ENCODE measurements at places on chromosomes 7 and 10.

GRCh38 chr10:71465551-71466252 is 69.0 kb downstream of the CDH23 start:
- H3K4me1 ChIP-seq = no peaks in the 10 kb centered on the region
- H3K27me3 ChIP-seq = no peaks in the 10 kb centered on the region
- no peak overlapping the region for H3K4me3 ChIP-seq
- H3K36me3 ChIP-seq = no peaks in the 10 kb centered on the region
- no peak for DNase-seq

DNA sequence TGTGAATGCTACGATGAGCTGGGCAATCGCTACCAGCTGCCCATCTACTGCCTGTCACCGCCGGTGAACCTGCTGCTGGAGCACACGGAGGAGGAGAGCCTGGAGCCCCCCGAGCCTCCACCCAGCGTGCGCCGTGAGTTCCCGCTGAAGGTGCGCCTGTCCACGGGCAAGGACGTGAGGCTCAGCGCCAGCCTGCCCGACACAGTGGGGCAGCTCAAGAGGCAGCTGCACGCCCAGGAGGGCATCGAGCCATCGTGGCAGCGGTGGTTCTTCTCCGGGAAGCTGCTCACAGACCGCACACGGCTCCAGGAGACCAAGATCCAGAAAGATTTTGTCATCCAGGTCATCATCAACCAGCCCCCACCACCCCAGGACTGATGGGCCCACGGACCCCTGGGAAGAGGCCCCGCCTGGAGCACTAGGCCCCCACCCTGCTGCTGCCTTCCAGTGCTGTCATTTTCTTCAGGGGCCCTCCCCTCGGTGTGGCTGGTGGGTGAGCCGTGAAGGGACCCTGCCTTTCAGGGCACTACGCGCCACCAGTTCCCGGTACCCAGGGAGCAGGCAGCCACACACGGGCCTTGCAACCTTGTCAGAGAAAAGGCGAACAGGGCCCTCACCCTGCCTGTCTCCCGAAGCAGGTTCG is 2.3 kb upstream of the ANKRD2 start:
- no peaks in the 10 kb centered on the region for H3K36me3 ChIP-seq
- no peaks in the 10 kb centered on the region for H3K4me1 ChIP-seq
- DNase-seq = no peak
- H3K27me3 ChIP-seq = no peaks in the 10 kb centered on the region
- H3K27ac ChIP-seq = no peak overlapping the region

DNA sequence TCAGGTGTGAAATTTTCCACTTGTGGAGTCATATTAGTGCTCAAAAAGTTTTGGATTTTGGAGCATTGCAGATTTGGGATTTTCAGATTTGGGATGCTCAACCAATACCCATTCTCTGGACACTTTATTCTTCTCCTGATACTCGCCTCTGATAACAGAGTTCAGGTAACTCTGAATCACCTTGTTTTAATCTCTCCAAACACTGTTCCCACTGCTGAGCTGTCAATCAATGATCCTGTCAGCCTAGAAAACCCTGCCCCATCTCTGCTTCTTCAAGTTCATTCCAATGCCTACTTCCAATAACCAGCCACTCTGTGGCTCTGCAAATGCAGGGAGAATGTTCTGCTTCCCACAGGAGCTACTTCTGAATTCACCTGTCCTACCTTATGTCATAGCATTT is 21.8 kb downstream of the SGMS1 start:
- H3K4me3 ChIP-seq = no peak overlapping the region
- DNase-seq = no peak
- H3K27ac ChIP-seq = no peak overlapping the region
- no peaks in the 10 kb centered on the region for H3K36me3 ChIP-seq

- no peaks in the 10 kb centered on the region for H3K4me1 ChIP-seq
- no peaks in the 10 kb centered on the region for H3K36me3 ChIP-seq
- no peak overlapping the region for H3K4me3 ChIP-seq
- DNase-seq = no peak
- H3K27ac ChIP-seq = no peak overlapping the region
These were observed 29.6 kb downstream of the IDE start for GRCh38 chr10:92544296-92544695.

DNA sequence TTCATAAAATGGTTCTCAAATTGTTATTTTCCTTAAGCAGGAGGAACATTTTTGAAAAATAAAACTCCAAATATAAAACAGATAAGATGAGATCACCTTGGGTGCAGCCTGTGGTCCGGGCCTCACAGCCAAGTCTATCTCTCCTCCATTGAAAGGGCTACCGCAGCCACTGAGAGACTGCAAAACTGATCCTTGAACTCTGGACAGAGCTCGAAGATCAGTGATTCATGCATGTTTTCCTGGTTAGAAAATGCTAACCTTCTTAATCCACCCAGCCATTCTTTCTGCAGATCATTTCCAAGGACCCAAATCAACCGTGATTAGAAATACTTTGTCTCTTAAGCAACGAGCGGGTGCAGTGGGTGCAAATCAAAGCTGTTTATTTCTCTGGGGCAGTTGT is 378.8 kb downstream of the PLXDC2 start:
- no peaks in the 10 kb centered on the region for H3K36me3 ChIP-seq
- H3K4me1 ChIP-seq = no peaks in the 10 kb centered on the region
- H3K27me3 ChIP-seq = no peaks in the 10 kb centered on the region
- no peak overlapping the region for H3K27ac ChIP-seq
- no peak overlapping the region for H3K4me3 ChIP-seq

- no peak overlapping the region for H3K4me3 ChIP-seq
- H3K27me3 ChIP-seq = no peaks in the 10 kb centered on the region
- no peak overlapping the region for H3K27ac ChIP-seq
- no peak for DNase-seq
These were observed 30.3 kb downstream of the ARL5B start for GRCh38 chr10:18689498-18689897.

- no peaks in the 10 kb centered on the region for H3K36me3 ChIP-seq
- no peak overlapping the region for H3K27ac ChIP-seq
- no peak for DNase-seq
- no peaks in the 10 kb centered on the region for H3K27me3 ChIP-seq
- peaks cover 3% of the 10 kb centered on the region for H3K4me1 ChIP-seq
- no peak overlapping the region for H3K4me3 ChIP-seq
These were observed 587.5 kb downstream of the GLRX3 start for GRCh38 chr10:130723704-130724103.

DNA sequence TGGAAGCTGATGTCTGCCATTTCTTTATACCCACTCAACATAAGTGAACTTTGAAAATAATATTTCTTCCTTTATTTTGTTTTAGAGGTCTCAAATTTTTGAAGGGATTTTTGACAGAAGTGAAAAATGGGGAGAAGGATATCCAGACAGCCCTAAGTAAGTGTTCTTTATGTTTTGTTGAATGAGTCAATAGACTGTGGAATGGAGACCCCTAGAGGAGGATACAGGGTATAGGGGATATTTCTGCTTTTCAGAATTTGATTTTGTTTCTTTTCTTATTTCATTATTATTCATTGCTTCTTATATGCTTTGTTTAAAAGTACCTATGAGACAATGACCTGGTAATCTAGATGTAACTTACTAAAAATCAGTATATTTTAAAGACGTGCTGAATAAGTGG is 34.4 kb downstream of the PLEKHA8 start:
- no peaks in the 10 kb centered on the region for H3K36me3 ChIP-seq
- H3K4me1 ChIP-seq = peaks cover 2% of the 10 kb centered on the region
- no peak overlapping the region for H3K4me3 ChIP-seq
- DNase-seq = no peak
- no peaks in the 10 kb centered on the region for H3K27me3 ChIP-seq
- H3K27ac ChIP-seq = no peak overlapping the region

DNA sequence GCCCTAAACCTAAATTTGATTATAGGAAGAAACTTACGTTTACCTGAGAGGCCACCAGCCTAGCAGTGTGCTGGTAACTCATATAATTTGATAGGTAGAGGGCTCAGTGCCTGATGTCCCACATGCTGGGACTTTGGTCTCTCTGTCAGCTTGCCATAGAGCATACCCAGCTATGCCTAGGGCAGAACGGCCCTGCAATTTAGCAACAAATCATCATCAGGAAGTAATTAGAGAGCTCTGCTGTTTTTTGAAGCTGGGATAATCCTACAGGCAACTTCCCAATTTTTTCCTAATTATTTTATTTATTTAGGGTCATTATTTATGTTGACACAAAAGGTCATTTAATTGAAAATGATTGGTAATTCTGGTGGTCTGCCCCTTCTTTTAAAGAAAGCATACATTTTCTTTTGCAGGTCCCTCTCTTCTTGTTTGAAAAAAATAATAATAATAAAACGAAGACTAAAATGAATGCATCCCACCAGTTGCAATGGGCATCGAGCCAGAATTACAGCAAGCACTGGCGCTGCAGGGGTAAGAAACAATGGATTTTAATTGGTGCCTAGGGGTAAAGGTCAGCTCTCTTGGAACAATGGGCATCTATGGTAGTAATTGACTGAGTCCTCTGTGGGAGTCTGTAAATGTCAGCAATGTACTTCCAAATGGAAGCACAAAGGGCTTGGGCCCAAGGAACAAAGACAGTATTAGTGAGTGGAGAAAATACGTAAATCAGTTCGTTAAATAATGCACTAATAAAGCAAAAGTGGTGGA is 348.0 kb downstream of the SORCS1 start:
- H3K27me3 ChIP-seq = no peaks in the 10 kb centered on the region
- H3K4me1 ChIP-seq = no peaks in the 10 kb centered on the region
- DNase-seq = no peak

DNA sequence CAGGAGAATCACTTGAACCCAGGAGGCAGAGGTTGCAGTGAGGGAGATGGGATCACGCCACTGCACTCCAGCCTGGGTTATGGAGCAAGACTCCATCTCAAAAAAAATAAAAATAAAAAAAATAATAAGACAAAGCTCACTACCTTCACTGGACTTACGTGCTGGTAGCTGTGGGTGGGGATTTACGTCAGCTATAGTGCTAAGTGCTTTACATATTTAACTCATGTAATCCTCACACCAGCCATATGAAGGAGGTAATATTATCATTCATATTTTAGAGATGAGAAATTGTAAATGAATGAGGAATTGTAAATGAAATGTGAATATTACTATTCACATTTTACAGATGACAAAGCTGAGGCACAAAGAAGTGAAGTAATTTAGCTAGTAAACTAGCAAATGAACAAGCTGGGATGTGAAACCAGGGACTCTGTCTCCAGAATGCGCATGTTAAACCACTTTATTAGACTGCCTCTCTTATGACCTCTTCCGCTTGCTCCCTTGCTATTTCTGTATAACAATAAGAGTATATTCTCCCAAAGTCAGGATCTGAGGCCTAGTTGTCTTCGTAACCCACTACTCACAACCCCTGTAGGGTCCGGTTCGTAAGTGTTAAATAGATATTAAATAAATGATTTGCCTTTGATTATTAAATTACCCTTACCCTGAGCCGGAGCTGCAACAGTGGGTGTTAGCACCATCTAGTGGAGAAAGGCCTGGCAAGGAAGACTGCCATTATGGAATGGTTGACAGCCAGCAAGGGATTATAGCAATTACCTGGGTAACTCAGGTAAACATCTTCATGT is 70.2 kb downstream of the HTR7 start:
- no peaks in the 10 kb centered on the region for H3K4me1 ChIP-seq
- no peaks in the 10 kb centered on the region for H3K36me3 ChIP-seq
- DNase-seq = no peak
- H3K27ac ChIP-seq = no peak overlapping the region

DNA sequence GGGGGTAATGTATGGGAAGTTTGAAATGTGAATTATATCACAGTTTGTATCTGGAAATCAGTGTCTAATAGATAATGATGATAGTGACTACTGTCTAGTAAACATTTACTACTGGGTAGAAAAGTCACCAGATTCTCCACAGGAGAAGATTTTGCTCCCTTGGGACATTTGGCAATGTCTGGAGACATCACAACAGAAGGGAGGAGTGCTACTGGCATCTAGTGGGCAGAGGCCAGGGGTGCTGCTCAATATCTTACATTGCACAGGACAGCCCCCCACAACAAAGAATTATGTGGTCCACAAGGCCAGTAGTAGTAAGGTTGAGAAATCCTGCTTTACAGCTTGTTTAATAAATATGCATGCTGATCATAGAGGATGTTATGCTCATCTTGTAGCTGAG is 92.3 kb upstream of the PRPS1L1 start:
- no peak overlapping the region for H3K4me3 ChIP-seq
- no peak overlapping the region for H3K27ac ChIP-seq
- no peak for DNase-seq
- no peaks in the 10 kb centered on the region for H3K4me1 ChIP-seq
- no peaks in the 10 kb centered on the region for H3K36me3 ChIP-seq

- H3K27ac ChIP-seq = no peak overlapping the region
- no peak for DNase-seq
- H3K36me3 ChIP-seq = no peaks in the 10 kb centered on the region
- no peak overlapping the region for H3K4me3 ChIP-seq
- no peaks in the 10 kb centered on the region for H3K27me3 ChIP-seq
- H3K4me1 ChIP-seq = peaks cover 8% of the 10 kb centered on the region
These were observed 2.4 kb downstream of the CHST12 start for GRCh38 chr7:2405601-2406345.

DNA sequence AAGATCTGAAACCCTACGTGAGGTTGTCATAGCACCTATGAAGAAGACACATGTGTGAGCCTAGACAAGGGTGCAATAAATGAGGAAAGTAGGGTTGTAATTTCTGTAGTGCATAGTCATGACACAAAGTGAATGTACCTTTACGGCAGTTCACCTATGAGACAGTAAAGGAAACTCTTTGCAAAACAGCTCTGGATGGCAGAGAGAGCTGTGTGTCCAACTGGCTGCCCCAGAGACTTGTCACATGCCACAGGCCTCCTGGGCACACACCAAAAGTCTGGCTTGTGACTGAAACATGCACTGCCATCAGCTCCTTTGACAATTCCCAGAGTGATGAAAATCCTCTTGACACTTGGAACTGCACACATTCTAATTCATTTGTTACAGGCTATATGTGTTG is 90.7 kb upstream of the NAMPT start:
- H3K4me3 ChIP-seq = no peak overlapping the region
- no peaks in the 10 kb centered on the region for H3K36me3 ChIP-seq
- no peaks in the 10 kb centered on the region for H3K4me1 ChIP-seq
- H3K27me3 ChIP-seq = no peaks in the 10 kb centered on the region

DNA sequence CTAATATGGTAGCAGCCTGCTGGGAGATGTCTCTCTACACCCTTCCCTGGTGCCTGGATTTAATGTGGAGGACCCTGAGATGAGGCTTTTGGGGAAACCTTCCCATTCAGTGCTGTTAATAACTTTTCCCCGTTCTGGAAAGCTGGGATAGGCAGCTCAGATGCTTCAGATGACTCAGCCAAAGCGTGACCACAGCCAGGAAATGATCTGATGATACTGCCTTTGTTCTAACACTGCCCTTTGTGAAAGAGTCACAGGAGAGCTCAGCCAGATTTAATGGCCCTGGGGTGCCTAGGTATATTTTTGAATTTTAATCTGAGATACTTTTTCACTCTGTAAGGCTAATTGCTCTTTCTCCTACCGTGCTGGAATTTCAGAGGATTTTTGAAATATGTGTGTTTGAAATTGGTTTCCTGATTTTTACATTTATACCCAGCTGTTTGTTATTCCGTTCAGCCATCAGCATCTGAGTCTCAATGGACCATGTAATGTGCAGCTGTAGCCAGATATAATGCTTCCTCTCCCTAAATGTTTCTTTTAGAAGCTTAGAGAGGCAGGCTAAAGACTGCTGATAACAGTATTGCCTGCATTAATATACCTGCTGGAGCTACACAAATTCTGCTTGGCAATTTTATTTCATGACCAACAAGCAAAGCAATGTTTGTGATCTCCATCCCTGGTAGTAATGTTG is 17.8 kb downstream of the CELF2 start:
- no peak overlapping the region for H3K4me3 ChIP-seq
- no peaks in the 10 kb centered on the region for H3K4me1 ChIP-seq
- H3K27ac ChIP-seq = no peak overlapping the region
- H3K27me3 ChIP-seq = no peaks in the 10 kb centered on the region

Measured in prostate gland (tissue), 2 donors.